Mammary epithelial cell (primary cell): ENCODE measurements at places on chromosomes 13 and 19.

GRCh38 chr13:95356916-95357315 lies 55.7 kb upstream of the ABCC4 start:
- no peak for DNase-seq

- peak; percentile 94 for DNase-seq
Measured at GRCh38 chr13:99200432-99201167, at the start of gene UBAC2. Gene UBAC2, plus strand, starts transcription at chr13:99200854. Its CDS starts 55 bp downstream, at chr13:99200909.

DNA sequence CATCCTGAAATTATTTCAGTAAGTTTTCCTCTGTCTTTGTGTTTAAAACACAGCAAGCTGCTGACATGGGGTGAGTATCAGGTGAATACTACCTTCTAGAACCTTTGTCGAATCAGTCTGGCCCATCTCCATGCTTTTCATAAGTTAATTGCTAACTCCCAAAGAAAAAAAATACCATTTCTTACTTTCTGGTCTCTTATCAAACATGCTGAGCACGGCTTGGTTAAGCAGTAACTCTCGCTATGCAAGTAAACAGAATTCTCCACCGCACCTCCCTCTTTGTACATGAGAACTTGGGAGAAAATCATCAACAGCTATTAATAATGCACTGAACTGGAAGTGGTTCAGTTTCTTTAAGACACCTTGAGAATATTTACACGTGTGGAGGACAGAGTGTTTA lies 88.6 kb downstream of the FGF9 start:
- DNase-seq, result no peak

GRCh38 chr19:17312189-17313113 lies 3.1 kb downstream of the DDA1 start:
- DNase-seq, result no peak

DNA sequence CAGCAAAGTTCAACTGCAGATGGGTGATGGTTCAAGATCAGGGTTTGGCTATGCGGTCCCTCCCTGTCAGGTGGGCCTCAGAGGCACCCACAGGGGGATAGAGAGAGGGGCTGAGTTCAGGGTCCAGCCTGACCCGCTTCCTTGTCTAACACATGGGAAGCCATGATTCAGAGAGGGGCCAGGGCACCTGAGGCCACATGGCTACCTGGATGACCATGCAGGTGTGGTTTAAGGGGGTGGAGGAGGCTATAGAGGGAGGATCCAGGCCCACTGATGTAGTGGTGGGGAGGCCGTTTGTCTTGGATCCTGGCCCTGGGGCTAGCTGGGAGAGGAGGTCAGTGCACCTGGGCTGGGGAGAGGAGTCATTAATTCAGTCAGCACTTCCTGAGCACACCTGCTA lies 56.7 kb downstream of the ZNF536 start:
- DNase-seq, result no peak

DNA sequence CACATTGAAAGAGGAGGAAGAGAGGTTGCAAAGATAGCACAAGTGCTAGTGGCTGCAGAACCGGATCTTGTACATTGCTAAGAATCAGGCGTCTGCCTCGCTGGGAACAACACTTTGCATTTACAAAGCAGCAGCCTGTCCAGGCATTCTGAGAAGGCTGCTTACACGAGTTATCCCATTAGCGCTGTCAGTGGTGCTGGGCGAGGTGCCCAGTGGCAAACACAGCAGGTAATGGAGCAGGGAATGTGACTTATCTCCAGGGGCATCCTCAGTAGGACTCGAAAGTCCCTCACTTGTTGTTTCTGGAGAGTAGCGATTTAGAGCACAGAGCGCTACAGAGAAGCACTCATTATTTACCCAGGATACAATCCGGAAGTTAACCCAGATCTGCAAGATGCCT lies 209.6 kb downstream of the OLFM4 start:
- no peak for DNase-seq

DNA sequence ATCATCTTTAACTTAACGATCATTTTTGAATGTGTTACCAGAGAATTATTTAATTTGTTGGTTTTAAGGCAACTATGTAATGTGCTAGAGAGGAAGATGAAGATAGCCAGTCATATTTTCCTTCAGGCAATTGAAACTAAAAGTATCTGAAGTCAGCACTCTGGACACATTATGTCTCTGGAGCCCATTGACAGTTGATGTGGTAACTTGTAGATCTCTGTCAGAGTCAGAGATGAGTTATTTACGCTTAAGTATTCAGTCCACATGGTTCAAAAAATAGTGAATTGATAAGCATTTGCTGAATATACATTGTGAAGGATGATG lies 2.1 kb downstream of the ZMYM2 start:
- DNase-seq, result peak; percentile 16

DNA sequence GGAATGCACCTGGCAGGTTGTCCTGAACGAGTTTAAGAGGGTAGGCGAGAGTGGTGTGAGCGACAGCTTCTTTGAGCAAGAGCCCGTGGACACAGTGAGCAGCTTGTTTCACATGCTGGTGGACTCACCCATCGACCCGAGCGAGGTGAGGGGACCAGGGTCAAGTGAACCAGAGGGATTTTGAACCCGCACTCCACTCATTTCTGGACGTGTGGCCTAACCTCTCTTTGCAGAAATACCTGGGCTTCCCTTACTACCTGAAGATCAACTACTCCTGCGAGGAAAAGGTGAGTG lies 1.7 kb downstream of the CATSPERG start:
- DNase-seq, result no peak

DNA sequence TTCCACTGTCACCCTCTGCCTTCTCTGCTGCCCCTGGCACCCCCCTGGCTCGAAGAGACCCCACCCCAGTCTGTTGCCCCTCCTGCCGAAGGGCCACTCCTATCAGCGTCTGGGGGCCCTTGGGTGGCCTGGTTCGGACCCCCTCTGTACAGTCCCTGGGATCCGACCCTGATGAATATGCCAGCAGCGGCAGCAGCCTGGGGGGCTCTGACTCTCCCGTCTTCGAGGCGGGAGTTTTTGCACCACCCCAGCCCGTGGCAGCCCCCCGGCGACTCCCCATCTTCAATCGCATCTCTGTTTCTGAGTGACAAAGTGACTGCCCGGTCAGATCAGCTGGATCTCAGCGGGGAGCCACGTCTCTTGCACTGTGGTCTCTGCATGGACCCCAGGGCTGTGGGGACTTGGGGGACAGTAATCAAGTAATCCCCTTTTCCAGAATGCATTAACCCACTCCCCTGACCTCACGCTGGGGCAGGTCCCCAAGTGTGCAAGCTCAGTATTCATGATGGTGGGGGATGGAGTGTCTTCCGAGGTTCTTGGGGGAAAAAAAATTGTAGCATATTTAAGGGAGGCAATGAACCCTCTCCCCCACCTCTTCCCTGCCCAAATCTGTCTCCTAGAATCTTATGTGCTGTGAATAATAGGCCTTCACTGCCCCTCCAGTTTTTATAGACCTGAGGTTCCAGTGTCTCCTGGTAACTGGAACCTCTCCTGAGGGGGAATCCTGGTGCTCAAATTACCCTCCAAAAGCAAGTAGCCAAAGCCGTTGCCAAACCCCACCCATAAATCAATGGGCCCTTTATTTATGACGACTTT lies 2.0 kb downstream of the ZFP36 start:
- DNase-seq, result peak; percentile 61

DNA sequence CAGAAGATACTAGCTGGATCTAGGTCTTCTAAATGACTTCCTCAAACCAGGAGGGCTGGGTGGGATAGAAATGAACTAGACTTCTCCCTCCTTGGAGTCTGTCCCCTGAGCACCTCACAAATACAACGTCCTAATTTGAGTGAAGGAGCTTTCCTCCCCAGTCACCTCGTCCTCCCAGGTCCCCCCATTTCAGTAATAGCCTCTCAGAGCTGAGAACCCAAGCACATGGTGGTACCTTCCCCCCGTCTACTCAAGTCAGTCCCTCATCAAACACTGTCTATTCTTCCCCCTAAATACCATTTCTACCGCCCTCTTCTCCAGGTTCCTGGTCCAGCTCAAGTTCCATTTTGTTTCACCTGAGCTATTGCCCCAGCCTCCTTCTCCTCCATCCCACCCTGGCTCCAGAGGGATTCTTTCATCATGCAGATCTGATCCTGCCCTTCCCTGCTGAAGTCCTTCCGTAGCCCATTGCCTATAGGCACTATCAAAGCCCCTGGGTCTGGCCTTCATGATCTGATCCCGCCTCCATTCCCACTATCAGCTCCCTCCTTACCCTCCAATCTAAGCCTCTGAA lies 5.3 kb upstream of the PRKCG start:
- no peak for DNase-seq
